ENCODE measurements at places on chromosomes 11 and 22. TPM values are rescaled to one million over a fixed set of nuclear protein-coding genes. Genes with fewer than 3 reads are reported as not detected.

Gene KCNJ4
- not detected for total RNA-seq

Gene GGT5
- 13.7 TPM for total RNA-seq

Gene FAT3
- total RNA-seq = 13.9 TPM

Gene GAS2
- 0.65 TPM for total RNA-seq

Gene DEFB108B
- total RNA-seq = not detected

Gene TESMIN
- 1.3 TPM for total RNA-seq

Gene OR5B21
- total RNA-seq = 0.22 TPM

Gene MS4A15
- not detected for total RNA-seq

Gene LDHAL6A
- total RNA-seq = not detected

Gene RASD2
- total RNA-seq = 0.22 TPM

Gene MS4A6E
- not detected for total RNA-seq

Gene ACRV1
- 0.11 TPM for total RNA-seq

Gene OR4C11
- total RNA-seq = not detected

Gene PNPLA3
- total RNA-seq = 8.2 TPM

Gene ACR
- not detected for total RNA-seq

Gene LRRN4CL
- 20.1 TPM for total RNA-seq

Gene OR8H2
- total RNA-seq = not detected

Gene DDI1
- not detected for total RNA-seq

All from articular chondrocyte of knee joint (primary cell).